ENCODE measurements at places on chromosomes 6 and 20.
A peak's percentile ranks its signal among the peaks of the same experiment; 100 is the strongest.

DNA sequence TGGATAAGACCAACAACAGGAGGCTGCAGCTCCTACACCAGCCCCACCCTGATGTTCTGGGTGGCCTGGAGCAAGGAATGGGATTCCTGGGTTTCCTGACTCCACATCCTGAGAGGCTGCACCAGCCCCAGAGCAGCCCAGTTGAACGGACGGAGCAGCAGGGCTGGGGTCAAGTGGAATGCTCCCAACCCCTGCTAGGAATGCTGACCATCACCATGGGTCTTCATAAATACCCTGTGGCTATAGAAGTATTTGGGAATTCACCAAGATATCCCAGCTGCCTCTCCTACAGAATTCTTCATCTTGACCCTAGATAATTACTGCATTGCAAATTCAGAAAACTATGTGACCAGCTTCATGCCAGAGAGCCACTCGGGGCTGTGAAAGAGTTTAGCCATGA, 180.3 kb downstream of the THBS2 start:
- peak; percentile 50 for DNase-seq

- DNase-seq: peak; percentile 74
Observed at GRCh38 chr6:70107852-70108629, 194.8 kb downstream of the COL9A1 start.

- peak; percentile 54 for DNase-seq
Observed at GRCh38 chr6:3414327-3415081, 42.3 kb downstream of the SLC22A23 start.

DNA sequence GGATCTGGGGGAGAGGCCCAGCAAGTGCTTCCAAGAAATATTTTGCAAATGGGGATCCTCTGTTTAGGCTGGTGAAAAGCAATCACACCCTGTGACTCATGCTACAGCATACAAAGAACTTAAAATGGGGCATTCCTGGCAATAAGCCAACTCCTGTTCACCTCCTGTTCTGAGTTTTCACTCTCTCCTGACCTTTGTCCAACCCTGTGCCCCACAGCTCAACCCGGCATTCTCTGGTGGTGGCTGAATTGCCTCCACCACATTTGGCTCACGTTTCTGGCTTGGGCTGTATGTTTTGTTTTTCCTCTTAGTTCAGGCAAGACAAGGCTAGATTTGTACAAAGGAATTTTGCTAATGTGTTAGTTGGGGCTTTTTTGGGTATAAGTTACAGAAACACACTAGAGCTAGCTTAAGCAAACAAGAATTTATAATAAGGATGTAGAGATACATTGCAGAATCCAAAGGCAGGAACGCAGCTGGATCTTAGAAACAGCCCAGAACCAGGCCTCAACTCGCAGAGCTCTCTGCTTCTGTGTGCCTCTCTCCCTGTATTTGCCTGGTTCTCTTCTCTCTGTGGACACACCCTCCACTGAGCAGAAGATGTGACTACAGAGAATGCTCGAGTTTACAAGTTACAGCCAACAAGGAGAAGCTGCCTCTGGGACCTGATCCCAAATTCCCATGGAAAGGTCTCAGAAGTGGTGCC, 9.4 kb downstream of the ABCC10 start:
- peak; percentile 46 for DNase-seq

DNA sequence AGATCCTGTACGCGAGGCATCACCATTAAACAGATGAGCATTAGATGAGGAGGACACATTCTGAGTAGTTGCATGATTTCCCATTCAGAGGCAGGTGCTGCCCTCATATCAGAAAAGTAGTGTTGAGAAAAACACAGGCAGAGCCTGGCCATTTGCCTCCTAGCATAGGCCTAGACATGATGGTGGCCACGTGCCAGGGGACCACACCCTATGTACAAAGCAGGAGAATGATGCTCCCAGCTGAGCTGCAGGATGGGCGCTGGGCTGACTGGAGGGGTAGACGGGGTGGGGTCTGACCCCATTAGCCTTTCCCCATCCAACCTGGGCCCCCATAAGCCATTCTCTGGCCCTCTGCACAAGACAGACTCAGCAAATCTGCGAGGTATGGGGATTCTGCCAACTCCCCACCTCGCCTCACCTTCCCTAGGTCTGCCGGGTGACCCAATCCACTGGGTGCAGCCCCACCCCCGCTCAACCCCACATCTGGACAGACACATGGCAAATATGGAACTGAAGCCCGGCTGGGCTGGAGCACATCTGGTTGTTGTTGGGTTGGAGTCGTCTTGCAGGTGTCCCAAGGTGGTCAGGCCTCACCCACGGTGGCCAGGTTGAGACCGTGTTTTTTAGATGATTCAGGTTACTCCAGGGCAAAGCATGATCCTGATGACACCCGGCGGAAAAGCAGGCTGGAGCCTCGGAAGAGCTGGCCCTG, 13.9 kb downstream of the PI16 start:
- peak; percentile 33 for DNase-seq

DNA sequence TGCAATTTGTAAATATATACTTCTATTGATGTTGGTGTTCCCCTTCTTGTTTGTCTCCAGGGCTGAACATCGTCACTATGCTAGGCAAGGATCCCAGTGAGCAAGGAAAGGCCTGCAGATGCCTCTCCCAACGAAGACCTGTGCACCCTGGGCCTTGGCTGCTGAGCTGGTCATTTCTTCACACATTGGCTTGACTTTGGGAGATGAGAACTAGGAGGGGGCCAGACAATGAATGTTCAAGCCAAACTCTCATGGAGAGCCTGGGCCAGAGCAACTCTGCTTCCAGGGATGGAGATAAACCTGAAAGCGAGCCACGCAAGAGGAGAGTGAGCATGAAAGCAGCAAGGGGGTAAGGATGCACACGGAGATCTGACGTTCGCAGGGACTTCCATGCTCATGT, 104.0 kb downstream of the CLIC5 start:
- DNase-seq: no peak

- no peak for DNase-seq
Observed at GRCh38 chr6:79040083-79040482, 38.0 kb downstream of the PHIP start.

DNA sequence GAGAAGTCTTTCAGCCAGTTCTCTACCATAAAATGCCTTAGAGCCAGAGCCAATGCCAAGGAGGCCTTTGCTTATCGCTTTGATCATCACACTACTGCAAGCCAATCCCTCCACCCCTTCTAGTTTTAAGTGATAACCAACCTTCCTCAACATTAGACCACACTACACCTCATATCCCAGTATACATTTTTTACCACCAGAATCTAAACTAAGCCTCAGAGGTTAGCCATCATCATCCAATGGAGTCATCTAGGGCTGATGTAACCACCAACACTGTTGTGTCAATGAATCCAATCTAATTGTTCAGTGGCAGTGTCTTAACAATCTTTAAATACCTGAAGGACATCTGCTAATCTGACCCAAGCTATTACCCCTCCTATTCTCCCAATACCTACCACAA, 6.4 kb downstream of the ZUP1 start:
- no peak for DNase-seq

DNA sequence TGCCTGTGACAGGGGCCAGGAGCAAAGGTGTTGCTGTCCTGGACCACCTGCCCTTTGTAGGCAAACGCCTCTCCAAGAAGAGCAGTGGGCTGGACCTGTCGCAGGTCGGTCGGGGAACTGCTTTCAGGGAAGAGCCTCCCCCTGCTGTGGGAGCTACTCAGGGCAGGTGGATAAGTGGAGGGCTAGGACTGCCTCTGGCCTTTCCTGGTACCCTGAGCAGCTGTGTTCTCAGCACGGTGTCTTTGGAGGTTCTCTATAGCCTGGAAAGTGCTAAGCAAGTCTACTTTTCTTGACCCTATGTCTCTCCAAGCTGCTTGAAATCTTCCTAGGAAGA, 35.0 kb downstream of the BPIFB1 start:
- no peak for DNase-seq

GRCh38 chr20:49457444-49457843, 25.0 kb downstream of the KCNB1 start:
- no peak for DNase-seq

DNA sequence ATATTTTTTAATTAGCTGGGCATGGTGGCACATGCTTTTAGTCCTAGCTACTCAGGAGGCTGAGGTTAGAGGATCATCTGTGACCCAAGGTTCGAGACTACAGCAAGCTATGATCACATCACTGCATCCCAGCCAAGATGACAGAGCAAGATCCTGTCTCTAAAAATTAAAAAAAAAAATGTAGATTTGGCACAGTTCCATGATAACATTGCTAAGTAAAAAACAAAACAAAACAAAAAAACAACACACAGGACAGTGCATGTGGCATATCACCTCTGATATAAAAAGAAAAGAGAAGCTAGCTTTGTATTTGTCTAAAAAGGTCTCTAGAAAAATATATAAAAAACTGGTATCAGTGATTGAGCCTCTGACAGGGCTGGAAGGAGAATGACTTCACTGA, 24.6 kb downstream of the RNF24 start:
- peak; percentile 32 for DNase-seq

DNA sequence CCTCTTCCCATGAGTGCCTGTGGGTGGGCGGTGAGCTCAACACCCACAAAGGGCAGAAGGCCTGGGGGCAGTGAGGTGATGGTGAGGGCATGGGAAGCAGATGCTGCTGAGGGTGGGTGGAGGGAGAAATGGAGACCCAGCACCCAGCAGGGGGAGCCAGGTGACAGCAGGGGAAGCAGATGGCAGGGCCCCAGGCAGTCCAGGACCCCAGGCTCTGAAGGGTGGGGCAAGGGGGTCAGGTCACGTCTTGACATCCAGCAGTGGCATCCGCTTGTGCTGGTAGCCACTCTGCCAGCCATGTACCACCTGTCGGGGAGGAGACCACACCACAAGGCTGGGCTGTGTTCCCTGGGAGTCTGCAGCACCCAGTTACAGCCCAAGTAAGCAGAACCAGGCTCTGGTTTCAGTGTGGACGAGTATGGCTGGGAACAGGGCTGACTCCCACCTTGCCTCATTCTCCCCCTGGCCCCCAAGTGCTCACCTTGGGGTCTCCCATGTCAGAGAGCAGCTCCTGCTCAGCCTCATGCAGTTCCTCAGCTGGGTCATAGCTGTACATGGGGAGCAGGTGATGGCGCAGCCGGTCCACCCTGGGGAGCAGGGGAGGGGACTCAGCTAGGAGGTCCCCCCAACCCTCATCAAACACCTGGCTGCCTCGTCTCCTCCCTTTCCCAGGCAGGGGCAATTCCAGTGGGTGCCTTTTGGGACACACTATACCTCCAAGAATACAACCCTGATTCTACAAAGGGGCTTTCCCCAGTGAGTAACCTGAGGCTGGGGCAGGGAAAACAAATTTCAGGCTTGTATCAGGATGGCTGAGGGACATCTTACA, 2.0 kb downstream of the SMIM29 start:
- peak; percentile 29 for DNase-seq

DNA sequence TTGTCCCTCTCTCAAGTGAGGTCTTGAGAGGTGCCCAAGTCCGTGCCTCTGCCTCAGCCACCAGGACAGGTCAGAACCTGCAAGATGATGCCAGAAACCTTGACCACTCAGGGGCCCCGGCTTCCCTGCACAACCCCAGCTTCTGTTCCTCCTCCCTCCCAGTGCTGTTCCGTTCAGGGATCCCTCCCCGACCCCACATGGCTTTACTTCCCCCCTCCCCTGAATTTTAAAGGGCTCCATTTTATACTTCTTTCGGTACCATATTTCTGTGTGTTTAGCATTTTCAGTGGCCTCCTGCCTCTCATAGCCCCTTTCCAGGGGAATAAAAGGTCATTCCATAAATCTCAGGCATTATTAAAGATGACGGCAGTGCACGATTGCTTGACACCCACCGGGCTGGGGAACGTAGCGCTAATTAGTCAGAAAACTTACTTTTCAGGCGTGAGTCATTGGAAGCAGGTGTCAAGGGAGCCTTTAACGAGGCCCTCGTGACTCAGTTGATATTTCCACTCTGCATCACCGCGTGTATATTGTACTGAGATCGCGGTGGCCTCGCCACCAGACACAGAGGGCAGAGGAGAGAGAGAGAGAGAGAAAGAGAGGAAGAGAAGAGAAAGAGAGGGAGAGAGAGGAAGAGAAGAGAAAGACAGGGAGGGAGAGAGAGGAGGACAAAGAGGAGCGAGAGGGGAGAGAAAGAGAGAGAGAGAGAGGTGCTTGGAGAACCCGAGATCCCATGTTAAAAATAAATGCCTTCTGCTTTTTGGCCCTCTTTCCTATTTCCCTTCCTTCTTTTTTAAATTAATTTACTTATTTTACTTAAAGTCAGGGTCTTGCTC, 21.3 kb downstream of the KCNG1 start:
- DNase-seq: no peak

DNA sequence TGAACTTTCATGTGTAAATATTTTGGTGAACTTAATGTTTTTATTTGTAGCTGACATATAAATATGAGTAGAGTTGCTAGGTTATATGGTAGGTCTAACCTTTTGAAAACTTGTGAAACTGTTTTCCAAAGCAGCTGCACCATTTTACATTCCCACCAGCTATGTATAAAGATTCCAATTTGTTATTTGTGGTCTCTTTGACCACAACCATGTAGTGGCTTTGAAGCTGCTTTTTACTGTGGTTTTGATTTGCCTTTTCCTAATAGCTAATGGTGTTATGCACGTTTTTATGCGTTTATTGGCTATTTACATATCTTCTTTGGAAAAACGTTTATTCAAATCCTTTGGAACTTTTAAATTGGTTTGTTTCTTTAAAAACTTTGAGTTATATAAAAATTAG, 10.3 kb downstream of the CST3 start:
- DNase-seq: no peak

GRCh38 chr6:163370464-163371117, 43.9 kb upstream of the QKI start:
- no peak for DNase-seq

GRCh38 chr20:57265336-57265996, 975 bp downstream of the BMP7 start:
- DNase-seq: no peak

DNA sequence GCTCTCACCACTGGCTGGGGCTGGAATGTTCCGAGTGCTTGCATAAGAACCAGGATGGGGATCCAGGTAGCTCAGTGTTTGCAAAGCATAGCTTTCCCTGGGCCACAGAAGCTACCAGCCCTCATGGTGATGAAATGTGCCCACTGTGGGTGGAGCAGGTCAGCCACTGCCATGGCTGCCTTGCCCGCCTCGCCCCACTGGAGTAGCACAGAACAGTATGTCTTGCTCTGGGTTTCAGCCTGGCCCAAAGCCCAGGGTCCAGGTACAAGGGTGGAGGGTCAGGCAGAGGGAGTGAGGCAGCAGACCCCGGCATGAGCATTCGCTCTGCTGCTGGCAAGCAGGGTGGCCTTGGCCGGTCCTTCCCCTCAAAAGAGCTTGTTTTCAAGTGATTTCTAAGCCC, 34.7 kb downstream of the KCNK17 start:
- DNase-seq: no peak

All from muscle of leg (tissue), 16 donors.